Activated CD4-positive, alpha-beta T cell treated with anti-CD3 and anti-CD28 coated beads, Interleukin-2, amount 10 ng/mL, durations not matched to agents 24 days and 14 days (primary cell): ENCODE measurements at places on chromosomes 12 and 14. TPM values are rescaled to one million over a fixed set of nuclear protein-coding genes. Genes with fewer than 3 reads are reported as not detected.
A peak's percentile ranks its signal among the peaks of the same experiment; 100 is the strongest.

- no peaks in the 10 kb centered on the region for H3K27me3 ChIP-seq
- DNase-seq = no peak
- peaks cover 22% of the 10 kb centered on the region for H3K36me3 ChIP-seq
- H3K4me3 ChIP-seq = peak overlapping the region; percentile 56
- H3K4me1 ChIP-seq = peaks cover 56% of the 10 kb centered on the region
Measured at GRCh38 chr12:68959143-68959858, 26.3 kb upstream of the CPM start.

- H3K27me3 ChIP-seq = peaks cover 22% of the 10 kb centered on the region
- no peaks in the 10 kb centered on the region for H3K4me1 ChIP-seq
Measured at GRCh38 chr14:21575661-21576060, 4.2 kb downstream of the OR10G3 start.

DNA sequence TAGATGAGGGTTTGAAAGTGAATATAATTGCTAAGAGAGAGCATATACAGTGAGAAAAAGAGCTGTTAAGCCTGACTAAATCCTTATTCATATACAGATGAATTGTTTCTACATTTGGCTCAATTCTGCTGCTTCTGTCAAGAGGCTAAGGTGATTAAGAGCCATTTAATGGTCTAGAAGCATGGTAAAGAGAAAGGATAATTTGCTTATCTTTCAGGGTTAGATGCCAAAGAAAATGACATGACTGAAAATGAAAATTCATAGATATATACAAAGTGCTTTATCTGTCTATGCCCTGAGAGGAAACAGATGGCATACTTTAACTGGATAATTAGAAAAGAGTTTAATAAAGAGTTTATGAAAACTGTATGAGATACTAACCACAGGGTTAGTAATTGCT lies 834.9 kb downstream of the SLC6A15 start:
- H3K27me3 ChIP-seq = no peaks in the 10 kb centered on the region
- DNase-seq = no peak
- H3K4me1 ChIP-seq = no peaks in the 10 kb centered on the region

GRCh38 chr12:25590011-25590721 lies 37.1 kb upstream of the LMNTD1 start:
- peak overlapping the region; percentile 48 for H3K4me3 ChIP-seq
- H3K36me3 ChIP-seq = peaks cover 17% of the 10 kb centered on the region
- peaks cover 40% of the 10 kb centered on the region for H3K4me1 ChIP-seq
- H3K27me3 ChIP-seq = no peaks in the 10 kb centered on the region

GRCh38 chr12:48995086-48995879 lies 3.9 kb downstream of the DDN start:
- peak overlapping the region; percentile 25 for H3K4me3 ChIP-seq
- H3K4me1 ChIP-seq = peaks cover 30% of the 10 kb centered on the region
- DNase-seq = peak; percentile 87
- peaks cover 54% of the 10 kb centered on the region for H3K27me3 ChIP-seq
- H3K36me3 ChIP-seq = peaks cover 4% of the 10 kb centered on the region

DNA sequence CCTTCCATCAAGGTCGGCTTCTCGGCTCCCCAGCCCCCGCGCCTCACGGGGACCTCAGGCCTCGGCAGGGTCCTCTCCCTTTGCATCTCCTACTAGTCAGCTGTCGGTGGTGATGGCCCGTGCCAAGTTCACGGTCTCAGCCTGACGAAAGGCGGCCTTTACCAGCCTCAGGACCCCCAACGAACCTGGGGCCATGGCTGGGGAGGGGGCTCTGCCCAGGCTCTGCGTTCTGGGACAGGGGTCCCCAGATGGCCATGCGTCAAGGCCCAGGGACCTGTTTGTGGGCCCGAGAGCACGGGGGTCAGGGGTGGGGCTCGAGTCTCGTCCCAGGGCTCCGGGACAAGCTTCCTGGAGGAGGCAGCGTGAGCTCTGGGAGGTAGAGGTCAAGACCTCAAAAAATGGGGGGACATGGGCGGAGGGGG lies 32.8 kb upstream of the DEGS2 start:
- H3K4me1 ChIP-seq = peaks cover 9% of the 10 kb centered on the region
- peak overlapping the region; percentile 74 for H3K4me3 ChIP-seq
- no peaks in the 10 kb centered on the region for H3K36me3 ChIP-seq
- H3K27me3 ChIP-seq = no peaks in the 10 kb centered on the region
- peak overlapping the region; percentile 93 for H3K27ac ChIP-seq

DNA sequence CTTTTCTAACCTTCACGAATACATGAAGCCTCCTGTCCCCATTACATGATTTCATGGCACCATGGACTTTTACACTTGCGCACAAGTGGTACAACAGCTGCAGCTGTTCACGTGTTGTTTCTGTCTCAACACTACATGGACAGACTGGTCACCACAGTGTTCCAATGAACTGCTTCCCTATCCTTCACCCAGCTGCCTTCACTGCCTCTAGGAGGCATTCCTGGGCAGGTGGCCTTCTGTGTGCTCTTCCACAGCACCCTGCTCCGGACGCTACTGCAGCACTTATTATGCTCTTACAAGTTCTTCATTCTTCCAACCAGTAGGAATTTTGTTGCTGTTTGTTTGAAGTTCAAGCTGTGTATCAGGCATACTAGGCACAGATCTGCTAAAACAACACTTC lies 1.5 kb downstream of the MTERF2 start:
- no peak for DNase-seq
- H3K4me3 ChIP-seq = peak overlapping the region; percentile 6
- H3K27me3 ChIP-seq = no peaks in the 10 kb centered on the region
- peaks cover 32% of the 10 kb centered on the region for H3K4me1 ChIP-seq

GRCh38 chr12:55721601-55722213 lies 1.5 kb downstream of the RDH5 start:
- H3K4me3 ChIP-seq = no peak overlapping the region
- H3K27me3 ChIP-seq = no peaks in the 10 kb centered on the region
- no peak for DNase-seq
- peaks cover 27% of the 10 kb centered on the region for H3K4me1 ChIP-seq
- H3K36me3 ChIP-seq = peaks cover 21% of the 10 kb centered on the region

GRCh38 chr12:47791351-47791746 lies 18.3 kb downstream of the SLC48A1 start:
- peaks cover 84% of the 10 kb centered on the region for H3K36me3 ChIP-seq
- no peaks in the 10 kb centered on the region for H3K27me3 ChIP-seq
- peaks cover 5% of the 10 kb centered on the region for H3K4me1 ChIP-seq
- H3K27ac ChIP-seq = no peak overlapping the region
- no peak for DNase-seq

DNA sequence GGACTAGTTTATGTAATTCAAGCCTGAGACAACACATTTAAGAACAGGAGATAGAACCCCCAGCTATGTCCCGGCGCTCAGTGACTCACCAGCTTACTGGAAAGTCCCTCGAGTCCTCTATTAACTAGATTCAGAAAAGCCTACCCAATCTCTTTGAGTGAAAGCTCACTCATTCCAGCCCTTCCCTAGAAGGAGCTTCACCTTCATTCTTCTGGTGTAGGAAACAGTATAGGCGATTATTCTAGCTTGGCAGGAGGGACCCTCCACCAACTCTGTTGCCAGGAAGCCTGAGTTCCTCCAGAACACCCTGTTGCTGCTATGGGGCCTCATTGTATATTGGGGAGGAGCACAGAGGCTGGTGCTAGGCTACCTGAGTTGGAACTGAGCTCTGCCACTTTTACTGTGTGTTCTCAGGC lies 57.2 kb upstream of the AEBP2 start:
- H3K27ac ChIP-seq = peak overlapping the region; percentile 34
- peaks cover 6% of the 10 kb centered on the region for H3K4me1 ChIP-seq
- peak; percentile 75 for DNase-seq
- no peaks in the 10 kb centered on the region for H3K27me3 ChIP-seq
- H3K36me3 ChIP-seq = no peaks in the 10 kb centered on the region

DNA sequence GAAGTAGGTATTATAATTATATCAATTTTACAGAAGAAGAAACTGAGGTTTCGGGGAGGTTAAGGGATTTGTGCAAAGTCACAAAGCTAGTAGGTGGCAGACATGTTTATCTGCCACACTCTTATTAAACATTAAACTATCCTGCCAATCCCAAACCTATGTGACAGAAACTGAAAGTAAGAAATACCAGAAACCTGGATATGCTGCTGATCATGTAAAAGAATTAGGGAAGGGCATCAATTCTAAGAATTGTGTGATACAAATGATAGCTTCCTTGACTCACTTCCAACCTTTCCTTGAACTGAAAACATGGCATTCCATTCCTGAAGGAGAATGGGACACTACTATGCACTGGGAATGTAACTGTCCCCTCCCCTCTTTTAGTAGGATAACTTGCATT lies 16.9 kb downstream of the TAOK3 start:
- peaks cover 38% of the 10 kb centered on the region for H3K4me1 ChIP-seq
- no peak overlapping the region for H3K27ac ChIP-seq
- peaks cover 21% of the 10 kb centered on the region for H3K36me3 ChIP-seq

GRCh38 chr12:43060742-43061141 lies 471.2 kb upstream of the PRICKLE1 start:
- H3K36me3 ChIP-seq = no peaks in the 10 kb centered on the region
- no peak for DNase-seq
- H3K27me3 ChIP-seq = no peaks in the 10 kb centered on the region

- H3K36me3 ChIP-seq = no peaks in the 10 kb centered on the region
- DNase-seq = peak; percentile 92
- no peak overlapping the region for H3K4me3 ChIP-seq
- H3K27ac ChIP-seq = no peak overlapping the region
- H3K27me3 ChIP-seq = peaks cover 6% of the 10 kb centered on the region
- peaks cover 8% of the 10 kb centered on the region for H3K4me1 ChIP-seq
Measured at GRCh38 chr12:101839324-101840283, 8.8 kb upstream of the GNPTAB start.

DNA sequence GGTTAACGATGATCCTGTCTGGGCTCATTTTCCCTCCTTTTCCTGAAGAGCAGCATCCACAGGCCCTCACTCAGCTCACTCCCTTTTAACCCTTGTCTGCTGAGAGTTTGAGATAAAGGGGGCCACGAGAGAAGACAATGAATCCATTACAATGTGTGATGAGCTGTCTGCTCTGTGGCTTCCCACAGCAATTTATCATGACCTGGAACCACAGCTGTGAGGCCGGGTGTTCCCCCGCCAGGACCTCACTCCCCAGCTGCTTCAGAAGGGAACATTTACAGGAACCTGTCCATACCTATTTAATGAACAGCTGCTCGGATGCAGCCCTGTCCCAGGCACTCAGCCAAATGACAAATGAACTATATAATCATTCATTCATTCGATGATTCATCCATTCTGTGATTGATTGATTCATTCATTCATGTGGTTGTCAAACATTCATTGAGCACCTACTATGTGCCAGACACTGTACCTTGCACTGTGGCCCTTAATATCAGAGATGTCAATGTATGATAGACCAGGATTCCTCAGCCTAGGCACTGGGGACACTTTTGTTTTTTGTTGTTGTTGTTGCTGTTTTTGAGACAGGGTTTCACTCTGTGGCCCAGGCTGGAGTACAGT lies 18.5 kb upstream of the P2RX7 start:
- H3K36me3 ChIP-seq = no peaks in the 10 kb centered on the region
- H3K4me1 ChIP-seq = peaks cover 6% of the 10 kb centered on the region
- peaks cover 3% of the 10 kb centered on the region for H3K27me3 ChIP-seq
- no peak overlapping the region for H3K4me3 ChIP-seq
- no peak for DNase-seq

GRCh38 chr12:105858981-105859710 lies 279.6 kb downstream of the NUAK1 start:
- no peak overlapping the region for H3K27ac ChIP-seq
- no peak for DNase-seq
- no peaks in the 10 kb centered on the region for H3K4me1 ChIP-seq
- H3K4me3 ChIP-seq = no peak overlapping the region

- peaks cover 58% of the 10 kb centered on the region for H3K27me3 ChIP-seq
- peaks cover 57% of the 10 kb centered on the region for H3K4me1 ChIP-seq
- peak; percentile 91 for DNase-seq
- peak overlapping the region; percentile 60 for H3K4me3 ChIP-seq
- peaks cover 8% of the 10 kb centered on the region for H3K36me3 ChIP-seq
Measured at GRCh38 chr12:57224973-57225679, 4.4 kb upstream of the SHMT2 start.

DNA sequence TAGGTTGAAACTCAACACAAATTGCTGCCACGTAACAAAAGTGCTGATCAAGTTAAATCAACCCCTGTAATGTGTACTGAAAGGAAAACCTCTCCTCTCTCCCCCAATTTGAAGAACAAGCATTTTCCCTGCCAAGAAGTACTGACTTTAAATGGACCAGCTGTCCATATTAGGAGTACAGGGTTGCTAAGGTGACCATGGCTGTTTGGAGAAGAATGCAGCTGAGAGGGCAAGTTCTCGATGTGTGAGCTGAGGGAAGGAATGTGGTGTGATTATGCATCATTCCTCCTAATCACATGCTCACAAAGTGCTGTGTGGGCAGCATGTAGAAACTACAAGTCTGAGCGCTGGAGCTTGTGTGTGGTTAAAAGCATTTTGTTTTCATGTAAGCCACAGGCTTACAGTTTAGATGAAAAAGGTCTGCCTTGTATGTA lies 50.9 kb upstream of the CCT2 start:
- DNase-seq = peak; percentile 78
- peaks cover 10% of the 10 kb centered on the region for H3K36me3 ChIP-seq
- H3K4me1 ChIP-seq = peaks cover 15% of the 10 kb centered on the region

GRCh38 chr12:85725991-85726390 lies 110.2 kb downstream of the RASSF9 start:
- H3K27me3 ChIP-seq = no peaks in the 10 kb centered on the region
- no peak overlapping the region for H3K4me3 ChIP-seq
- H3K4me1 ChIP-seq = no peaks in the 10 kb centered on the region
- DNase-seq = no peak

DNA sequence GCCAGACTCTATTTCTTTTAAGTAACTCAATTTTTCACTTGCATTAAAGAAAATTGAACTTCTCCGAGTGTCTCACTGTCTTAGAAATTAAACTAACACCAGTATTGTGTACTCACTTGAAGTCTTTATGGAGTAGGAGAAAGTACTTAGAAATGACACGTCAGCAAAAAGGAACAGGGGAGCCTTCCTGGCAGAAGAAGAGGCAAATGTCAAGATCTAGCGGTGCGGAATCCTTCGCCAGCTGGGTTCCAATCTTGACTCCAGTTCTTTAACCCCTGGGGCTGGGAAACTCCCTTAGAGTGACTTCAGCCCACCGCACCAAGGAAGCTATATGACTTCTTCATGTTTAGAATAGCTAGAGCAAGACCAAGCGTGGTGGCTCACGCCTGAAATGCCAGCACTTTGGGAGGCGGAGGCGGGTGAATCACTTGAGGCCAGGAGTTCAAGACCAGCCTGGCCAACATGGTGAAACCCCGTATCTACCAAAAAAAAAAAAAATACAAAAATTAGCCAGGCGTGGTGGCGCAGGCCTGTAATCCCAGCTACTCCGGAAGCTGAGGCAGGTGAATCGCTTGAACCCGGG lies 34.4 kb downstream of the WBP11 start:
- peak overlapping the region; percentile 99 for H3K27ac ChIP-seq
- H3K4me3 ChIP-seq = peak overlapping the region; percentile 96
- H3K36me3 ChIP-seq = peaks cover 43% of the 10 kb centered on the region
- peak; percentile 75 for DNase-seq

- no peaks in the 10 kb centered on the region for H3K27me3 ChIP-seq
- no peak overlapping the region for H3K27ac ChIP-seq
- DNase-seq = no peak
- no peaks in the 10 kb centered on the region for H3K4me1 ChIP-seq
- H3K36me3 ChIP-seq = no peaks in the 10 kb centered on the region
Measured at GRCh38 chr12:130266751-130267150, 70.9 kb upstream of the PIWIL1 start.

- H3K27me3 ChIP-seq = no peaks in the 10 kb centered on the region
- DNase-seq = no peak
- H3K36me3 ChIP-seq = no peaks in the 10 kb centered on the region
- H3K4me1 ChIP-seq = peaks cover 23% of the 10 kb centered on the region
Measured at GRCh38 chr12:1670358-1671268, 20.3 kb upstream of the ADIPOR2 start.

The CLEC9A gene
- total RNA-seq = not detected in 2 replicates

The MSI1 gene
- 0.33 and 0.79 TPM in 2 replicates for total RNA-seq

The NFATC4 gene
- total RNA-seq = not detected in 2 replicates

The NEUROD4 gene
- not detected in 2 replicates for total RNA-seq

The KRT77 gene
- total RNA-seq = not detected in 2 replicates

The ASCL1 gene
- total RNA-seq = 0.07 TPM in 1 of 2 replicates, not detected in the other

The CCDC175 gene
- total RNA-seq = not detected in 2 replicates

The SLC8B1 gene
- total RNA-seq = 19.5 and 20.0 TPM in 2 replicates

The SLC5A8 gene
- total RNA-seq = not detected in 2 replicates

The PTHLH gene
- not detected in 2 replicates for total RNA-seq

The ERO1A gene
- total RNA-seq = 170 and 171 TPM in 2 replicates
